ENCODE measurements at places on chromosomes 2 and 18.

DNA sequence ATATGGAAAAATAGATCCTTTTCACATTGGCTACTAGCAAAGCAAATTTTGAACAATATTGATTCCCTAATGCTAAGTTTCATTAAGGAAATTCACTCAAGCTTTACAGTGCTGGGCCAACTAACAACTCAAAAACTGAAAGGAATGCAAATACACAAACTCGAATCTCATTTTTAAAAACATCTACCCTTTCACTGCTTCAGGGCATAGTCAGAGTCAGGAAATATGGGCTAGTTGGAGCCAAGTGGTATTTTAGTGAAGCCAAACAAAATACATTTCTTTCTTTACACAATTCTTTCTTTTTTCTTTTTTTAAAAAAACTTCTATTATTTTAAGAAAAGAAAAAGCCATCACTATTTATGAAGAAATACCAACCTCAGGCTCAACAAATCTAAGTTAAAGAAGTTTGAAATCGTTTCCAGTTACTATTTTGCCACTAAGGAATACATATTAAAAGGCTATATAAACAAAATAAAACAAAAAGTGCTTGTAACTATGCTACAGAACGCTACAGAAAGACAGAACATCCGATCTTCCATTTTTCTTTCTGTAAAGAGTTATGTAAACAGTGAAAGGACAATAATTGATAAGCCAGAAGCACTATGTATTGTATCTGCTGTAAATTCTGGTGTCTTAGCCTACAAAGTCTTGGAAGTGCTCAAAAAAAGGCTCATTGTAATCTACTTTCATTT is 113.6 kb upstream of the STK17B start:
- no peak for DNase-seq

DNA sequence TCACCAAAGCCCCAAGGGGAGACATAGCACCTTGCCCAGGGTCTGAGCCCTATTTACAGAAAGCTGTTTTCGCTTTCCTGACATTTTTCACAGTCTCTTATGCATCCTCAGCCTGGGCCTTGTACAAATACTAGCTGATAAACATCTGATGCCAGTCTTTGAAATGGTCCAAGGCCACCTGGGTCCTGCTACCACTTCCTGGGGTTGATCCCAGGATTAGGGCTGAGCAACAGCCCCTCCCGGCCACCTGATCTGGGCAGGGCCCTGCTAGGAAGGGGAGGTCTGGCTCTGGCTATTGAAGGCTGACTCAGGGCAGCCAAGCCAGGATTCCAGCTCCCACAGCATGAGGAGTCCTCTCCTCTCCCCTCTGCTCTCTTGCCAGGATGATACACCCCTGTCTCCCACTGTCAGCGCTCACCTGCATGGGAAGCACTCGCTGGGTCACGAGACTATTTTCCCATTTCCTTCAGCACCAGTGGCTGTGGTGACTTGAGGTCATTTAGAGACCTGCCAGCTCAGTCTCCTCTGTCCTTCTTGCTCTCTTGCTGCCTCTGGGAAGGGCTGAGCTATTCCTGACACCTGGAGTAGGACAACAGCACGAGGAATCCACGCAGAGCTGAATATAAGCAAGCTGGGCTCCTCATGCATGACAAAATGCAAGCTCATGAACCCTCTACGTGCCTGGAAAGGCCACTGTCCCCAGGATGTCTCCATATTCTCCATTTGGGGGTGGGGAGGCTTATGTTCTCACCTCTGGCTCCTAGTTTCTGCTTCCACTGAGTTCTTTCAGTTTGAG is 53.0 kb upstream of the LGALSL start:
- no peak for DNase-seq

DNA sequence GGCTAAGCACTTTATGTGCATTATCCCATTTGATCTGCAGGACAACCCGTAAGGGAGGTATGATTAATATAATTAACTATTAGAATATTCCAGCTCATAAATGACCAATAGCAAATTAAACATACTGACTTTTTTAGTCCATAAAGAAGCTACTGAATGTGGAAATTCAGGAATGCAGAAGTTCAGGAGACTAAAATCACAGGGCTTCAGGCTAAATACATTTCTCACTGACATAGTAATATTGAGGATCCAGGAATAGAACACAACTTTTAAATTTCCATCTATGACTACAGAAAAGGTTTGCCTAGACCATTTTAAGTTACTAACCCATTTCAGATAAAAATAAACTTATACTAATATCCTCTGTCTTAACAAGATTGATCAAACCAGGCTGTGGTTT is 97.4 kb upstream of the CCDC195 start:
- DNase-seq = no peak

- DNase-seq = no peak
Observed at GRCh38 chr2:59594671-59595222, 958.7 kb downstream of the BCL11A start.

- no peak for DNase-seq
Observed at GRCh38 chr2:6074089-6074643, 382.0 kb downstream of the SOX11 start.

GRCh38 chr2:175838979-175839378 is 163.1 kb downstream of the LNPK start:
- no peak for DNase-seq

- DNase-seq = no peak
Observed at GRCh38 chr2:240989451-240990265, 8.8 kb upstream of the SNED1 start.

DNA sequence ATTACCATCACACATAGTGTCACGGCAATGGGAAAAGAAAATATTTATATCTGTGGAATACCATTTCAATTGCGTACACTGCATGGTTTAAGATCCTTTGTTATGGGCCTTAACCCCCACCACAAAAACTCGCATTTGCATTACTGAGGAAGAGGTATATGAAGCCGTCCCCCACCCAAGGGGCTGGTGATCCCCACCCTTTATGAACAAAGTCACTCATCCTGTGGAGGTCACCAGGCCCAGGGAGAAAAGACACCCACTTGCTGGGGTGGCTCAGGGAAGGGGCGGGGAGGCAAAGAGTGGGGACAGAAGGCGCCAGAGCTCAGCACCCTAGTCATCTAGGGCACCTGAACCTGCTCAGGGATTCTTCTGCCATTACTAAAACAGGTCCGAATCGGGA is 133.8 kb downstream of the ZNF516 start:
- no peak for DNase-seq

GRCh38 chr2:9355716-9356115 is 67.6 kb downstream of the ITGB1BP1 start:
- DNase-seq = no peak

DNA sequence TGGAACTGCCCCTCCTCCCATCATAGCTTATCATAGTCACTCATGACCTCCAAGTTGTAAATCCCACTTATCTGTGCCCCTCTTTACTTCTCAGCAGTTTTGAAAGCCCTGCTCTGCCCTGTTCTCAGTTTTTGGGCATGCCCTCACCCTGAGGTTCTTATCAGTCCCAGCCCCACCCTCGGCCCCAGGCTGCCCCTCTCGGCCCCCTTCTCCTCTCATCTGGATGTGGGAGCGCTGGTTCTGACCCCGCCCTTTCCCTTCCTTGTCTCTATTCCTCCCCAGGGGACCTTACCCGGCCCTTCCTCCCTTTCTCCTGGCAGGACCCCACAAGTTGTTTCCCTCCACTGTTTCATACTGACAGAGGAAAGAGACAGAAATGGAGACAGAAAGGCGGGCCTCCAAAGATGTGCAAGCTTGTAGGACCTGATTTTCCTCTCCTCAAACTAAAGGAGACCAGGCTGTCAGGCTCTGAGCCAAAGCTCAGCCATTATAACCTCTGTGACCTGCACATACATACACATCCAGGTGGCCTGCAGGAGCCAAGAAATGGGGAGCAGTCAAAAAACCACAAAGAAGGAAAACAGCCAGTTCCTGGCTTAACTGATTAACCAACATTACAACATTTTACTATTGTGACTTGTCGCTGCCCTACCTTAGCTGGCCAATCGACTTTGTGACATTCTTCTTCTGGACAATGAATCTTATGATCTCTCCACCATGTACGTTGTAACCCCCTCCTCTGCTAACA is 171.0 kb upstream of the HS6ST1 start:
- no peak for DNase-seq

- DNase-seq = no peak
Observed at GRCh38 chr18:44636241-44636640, 44.4 kb upstream of the SETBP1 start.

- no peak for DNase-seq
Observed at GRCh38 chr2:88680266-88680902, 11.1 kb upstream of the RPIA start.

DNA sequence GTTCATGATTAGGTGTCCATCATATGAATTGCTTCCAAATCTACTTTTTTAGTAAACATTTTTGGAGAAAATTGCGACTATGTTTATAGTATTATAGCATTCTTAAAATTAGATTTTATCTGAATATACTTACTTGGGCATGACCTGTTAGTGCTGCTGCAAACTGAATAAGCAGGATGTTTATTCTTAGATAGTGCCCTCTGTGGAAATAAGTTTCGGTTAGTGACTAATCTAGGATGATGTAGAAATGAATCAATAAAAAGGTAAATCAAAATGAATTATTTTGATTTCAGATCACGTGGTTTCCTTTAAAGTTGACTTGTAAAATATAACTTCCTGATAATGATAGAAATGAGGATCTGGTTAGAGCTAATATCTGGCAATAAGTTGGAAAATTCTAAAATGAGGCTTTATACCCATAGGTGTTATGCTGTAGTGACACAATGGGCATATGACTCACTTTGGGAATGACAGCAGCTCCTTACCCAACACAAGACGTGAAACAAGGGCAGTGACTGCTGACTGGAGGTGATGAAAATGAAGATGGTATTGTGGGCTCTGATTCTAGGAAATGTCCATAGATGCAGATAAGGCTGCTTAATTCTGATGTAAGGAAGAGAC is 165.8 kb upstream of the TCF4 start:
- DNase-seq = no peak

DNA sequence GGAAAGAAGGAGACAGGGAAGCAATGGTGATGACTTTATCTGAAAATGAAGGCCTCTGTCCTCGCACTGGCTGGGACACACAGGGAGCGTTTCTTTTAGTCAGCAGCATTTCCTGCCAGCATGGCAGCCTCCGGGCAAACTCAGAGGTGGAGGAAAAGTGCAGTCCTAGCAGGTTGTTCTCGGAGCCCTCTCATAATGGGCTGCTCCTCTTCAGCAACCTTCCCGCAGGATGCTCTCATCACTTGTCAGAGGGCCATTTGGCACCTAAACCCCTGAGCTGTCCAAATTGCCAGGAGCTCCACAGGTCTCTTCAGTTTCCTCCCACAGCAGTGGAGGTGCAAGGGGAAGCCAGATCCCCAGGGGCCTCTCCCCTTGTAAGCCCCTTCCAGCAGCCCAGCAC is 6.2 kb downstream of the STK39 start:
- DNase-seq = no peak

DNA sequence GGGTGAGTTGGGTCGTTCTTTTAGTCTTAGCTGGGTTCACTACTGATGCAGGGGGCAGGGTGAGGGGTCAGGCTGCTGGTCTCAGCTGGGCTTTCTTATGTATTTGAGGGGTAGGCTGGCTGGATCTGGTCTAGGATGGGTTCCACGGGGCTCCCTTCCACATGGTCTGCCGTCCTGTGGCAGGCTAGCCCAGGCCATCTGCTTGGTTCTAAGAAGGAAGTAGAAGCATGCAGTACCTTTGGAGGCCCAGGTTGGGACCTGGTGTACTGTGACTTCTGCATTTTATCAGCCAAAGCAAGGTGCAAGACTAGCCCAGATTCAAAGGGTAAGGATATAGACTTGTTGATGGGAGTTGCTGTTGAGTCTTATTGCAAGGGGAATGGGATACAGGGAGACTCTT is 35.5 kb upstream of the MGAT5 start:
- no peak for DNase-seq

- no peak for DNase-seq
Observed at GRCh38 chr2:223537115-223537514, 65.0 kb downstream of the SCG2 start.

- DNase-seq = no peak
Observed at GRCh38 chr2:233831011-233831721, 23.2 kb downstream of the HJURP start.

DNA sequence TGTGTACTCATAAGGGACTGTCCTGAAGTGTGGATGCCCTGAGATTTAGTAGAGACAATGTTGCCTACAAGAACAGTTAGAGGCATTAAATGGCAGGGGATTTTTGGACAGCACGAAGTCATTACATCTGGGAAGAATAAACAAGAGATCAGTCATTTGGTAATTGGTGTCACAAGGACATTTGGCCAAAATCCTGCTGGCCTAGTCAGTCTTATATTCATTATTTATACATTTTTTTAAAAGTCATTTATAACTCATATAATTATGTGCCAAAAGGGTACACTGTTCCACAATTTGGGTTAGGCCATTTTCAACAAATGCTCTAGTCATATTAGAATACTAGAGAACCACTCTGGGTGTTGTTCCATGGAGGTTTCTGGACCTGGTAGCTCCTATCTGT is 104.7 kb downstream of the LRATD1 start:
- no peak for DNase-seq

- DNase-seq = no peak
Observed at GRCh38 chr18:30450927-30451326, 591.6 kb downstream of the DSC3 start.

- no peak for DNase-seq
Observed at GRCh38 chr18:8036551-8036950, 469.4 kb downstream of the PTPRM start.

- DNase-seq = no peak
Observed at GRCh38 chr2:45979065-45979464, 318.1 kb upstream of the EPAS1 start.

- DNase-seq = no peak
Observed at GRCh38 chr18:46421973-46422551, 235.0 kb downstream of the LOXHD1 start.

DNA sequence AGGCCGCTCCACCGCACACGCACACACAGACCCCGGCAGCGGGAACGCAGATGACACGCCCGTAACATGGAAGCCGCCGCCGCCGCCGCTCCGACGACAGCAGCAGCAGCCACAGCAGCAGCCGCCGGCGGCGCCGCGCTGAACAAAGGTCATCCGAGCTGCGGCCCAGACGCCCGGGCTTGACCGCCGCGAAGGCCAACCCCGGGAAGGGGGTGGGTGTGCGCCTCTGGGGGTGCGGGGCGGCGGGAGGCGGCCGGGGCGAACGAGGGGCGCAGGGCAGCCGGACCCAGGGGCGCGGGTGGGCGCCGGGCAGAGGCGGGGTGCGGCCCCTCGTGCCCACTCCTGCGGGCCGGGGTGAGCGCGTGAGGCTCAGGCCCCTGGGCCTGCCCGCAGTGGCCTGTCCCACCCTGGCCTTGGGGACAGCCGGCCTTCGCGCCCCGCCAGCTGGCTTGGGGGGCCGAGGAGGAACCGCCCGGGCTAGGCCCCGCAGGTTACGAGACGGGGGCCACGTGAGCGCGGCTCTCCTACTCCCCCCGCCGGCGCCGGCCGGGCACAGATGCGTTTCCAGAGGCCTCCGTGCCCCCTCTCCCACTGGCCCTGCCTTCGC is 1.0 kb upstream of the ZNF532 start:
- DNase-seq = no peak

GRCh38 chr18:28468901-28469300 is 292.0 kb upstream of the CDH2 start:
- DNase-seq = no peak

DNA sequence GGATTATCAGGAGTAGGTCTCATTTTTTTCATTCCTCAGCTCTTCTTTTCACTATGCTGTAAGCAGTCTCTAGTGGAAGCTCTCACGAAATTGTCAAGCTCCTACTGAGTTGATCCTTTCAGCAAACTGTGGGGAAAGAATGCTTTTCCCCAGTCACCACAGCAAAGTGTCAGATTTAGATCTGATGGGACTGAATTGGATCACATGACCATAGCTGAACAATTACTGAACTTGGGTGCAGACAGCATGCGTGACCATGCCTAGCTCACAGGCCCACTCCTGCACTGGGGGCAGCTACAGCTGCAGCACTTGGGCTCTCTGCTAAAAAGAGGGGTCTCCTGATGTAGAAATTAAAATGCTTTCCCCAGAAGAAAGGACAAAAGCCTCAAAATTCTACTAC is 3.1 kb downstream of the ARHGAP15 start:
- DNase-seq = no peak

Measured in NK-92 treated with Interleukin-12 subunit alpha and Interleukin-12 subunit beta, amount 100 ng/mL, for 24 hours (cell line).